ENCODE measurements at places on chromosomes 12 and 14.

- no peak for DNase-seq
Measured at GRCh38 chr14:33634631-33635030, 316.2 kb downstream of the EGLN3 start.

DNA sequence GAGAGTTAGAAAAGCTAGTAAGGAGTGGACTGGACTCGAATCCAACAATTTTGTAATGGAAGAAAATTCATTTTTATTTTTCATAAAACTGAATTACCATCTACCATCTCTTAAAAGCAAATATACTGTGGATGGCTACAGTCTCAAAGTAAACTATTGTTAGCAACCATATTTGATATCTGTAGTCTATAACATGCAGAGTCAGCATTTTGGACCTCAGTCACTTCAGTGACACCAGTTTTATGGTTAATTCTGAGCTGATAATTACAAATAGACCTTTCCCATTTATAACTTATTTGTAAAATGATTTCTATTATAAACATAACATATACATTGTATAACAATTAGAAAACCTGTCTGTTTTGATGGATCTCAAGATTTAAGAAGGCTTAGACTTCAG is 2.0 kb downstream of the KRAS start:
- no peak for DNase-seq

GRCh38 chr12:75308279-75308678 is 21.8 kb downstream of the CAPS2 start:
- DNase-seq: no peak

- DNase-seq: no peak
Measured at GRCh38 chr12:121483949-121484348, 84.0 kb downstream of the RNF34 start.

DNA sequence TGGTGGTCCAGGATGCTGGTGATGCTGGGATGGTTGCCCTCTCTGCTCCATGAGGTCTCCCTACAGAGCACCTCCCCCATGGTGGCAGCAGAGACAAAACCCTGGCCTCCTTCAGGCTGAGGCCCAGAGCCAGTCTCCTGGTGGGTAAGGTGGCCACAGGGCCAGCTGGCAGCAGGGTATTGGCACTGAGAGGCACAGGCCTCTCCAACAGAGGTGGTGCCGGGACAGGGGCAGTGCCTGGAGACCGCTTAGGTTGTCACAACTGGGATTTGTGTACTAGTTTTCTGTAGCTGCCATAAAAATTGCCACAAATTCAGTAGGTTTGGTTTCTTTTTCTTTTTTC is 6.1 kb upstream of the MTA1 start:
- DNase-seq: no peak

DNA sequence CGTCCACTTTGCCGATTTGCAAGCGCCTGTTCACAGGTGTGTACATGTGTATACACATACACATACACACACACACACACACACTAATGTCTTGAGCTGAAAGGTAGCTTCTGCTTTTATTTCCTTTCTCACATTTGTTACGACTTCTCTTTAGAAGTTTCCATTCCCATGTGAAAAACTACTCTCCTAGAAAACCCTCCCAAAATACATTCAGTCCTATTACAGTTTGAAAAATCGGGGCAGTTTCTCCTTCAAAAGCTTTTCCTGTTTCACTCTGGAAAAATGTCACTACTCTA is 3.9 kb downstream of the BLTP3B start:
- no peak for DNase-seq

DNA sequence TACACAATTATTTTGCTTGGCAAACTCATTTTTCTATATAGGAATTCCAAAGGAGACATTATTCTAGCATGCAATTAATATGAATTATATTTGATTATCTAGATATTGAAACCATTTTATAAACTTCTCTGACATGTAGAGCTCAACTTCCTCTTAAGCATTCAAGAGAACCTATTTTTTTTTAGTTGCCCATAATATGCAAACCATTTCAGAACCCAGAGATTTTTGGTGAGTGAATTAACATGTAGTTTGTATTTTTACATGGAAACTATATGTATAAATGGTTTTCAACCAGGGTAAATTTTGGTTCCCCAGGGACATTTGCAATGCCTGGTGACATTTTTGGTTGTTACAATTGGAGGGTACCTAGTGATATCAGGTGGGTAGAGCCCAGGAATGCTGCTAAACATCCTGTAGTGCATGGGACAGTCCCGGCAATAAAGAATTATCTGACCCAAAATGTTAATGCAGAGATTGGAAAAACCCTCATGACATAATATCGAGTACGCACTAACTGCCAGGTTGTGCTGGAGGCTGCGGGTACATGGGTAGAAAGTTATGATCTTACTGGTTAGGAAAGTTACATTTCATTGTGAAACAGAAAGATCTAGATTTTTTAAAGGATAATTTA is 338.9 kb upstream of the GARIN2 start:
- DNase-seq: no peak

GRCh38 chr14:21036751-21037150 is 2.1 kb upstream of the RNASE13 start:
- DNase-seq: no peak

Data from urothelium cell line (cell line).